IMR-90 (cell line): ENCODE measurements at places on chromosomes 13 and 19. TPM values are rescaled to one million over a fixed set of nuclear protein-coding genes. Genes with fewer than 3 reads are reported as not detected.

Gene TMEM143
- polyA plus RNA-seq: 7.6 and 8.6 TPM in 2 replicates

DNA sequence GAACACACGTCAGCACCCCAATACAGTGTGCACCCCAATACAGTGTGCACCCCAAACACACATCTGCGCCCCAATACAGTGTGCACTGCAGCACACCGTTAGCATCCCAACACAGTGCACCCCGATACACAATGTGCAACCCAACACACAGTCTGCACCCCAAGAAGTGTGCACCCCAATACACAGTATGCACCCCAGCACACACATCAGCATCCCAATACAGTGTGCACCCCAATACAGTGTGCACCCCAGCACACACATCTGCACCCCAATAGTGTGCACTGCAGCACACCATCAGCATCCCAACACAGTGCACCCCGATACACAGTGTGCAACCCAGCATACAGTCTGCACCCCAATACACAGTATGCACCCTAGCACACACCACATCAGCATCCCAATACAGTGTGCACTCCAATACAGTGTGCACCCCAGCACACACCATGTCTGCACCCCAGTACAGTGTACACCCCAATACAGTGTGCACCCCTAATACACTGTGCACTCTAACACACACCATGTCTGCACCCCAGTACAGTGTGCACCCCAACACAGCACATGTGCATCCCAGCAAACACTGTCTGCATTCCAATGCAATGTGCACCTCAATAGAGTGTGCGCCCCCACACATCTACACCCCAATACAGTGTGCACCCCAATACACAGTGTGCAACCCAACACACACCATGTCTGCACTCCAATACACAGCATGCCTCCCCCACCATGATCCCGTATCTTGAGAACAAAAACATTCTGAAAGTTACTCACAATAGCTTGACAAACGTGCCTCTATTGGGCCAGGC is 855 bp upstream of the CARS2 start:
- DNase-seq: no peak
- peak overlapping the region; percentile 56 for H3K27ac ChIP-seq
- H3K36me3 ChIP-seq: peaks cover 4% of the 10 kb centered on the region; the same call in 1 of the 2 replicates
- H3K4me1 ChIP-seq: peaks cover 17% of the 10 kb centered on the region

Gene TEX101
- polyA plus RNA-seq: not detected in 2 replicates

DNA sequence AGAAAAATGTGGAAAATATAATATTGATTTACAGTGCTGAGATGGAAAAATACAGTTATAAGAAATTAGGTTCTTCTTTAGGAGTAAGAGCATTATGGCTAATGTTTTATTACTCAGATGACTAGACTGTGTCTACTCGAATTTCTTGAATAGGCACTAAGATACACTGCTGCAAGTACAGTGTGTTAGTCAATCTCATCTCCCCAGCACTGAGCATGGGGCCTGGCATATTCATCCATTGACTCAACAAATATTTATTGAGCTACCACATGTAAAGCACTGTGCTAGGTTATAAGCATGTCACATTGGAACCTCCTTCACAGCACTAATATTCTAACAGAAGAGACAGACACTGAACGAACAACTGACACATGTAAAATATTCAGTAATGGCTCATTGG is 242.5 kb upstream of the GPC6 start:
- H3K36me3 ChIP-seq: no peaks in the 10 kb centered on the region
- H3K4me3 ChIP-seq: no peak overlapping the region
- H3K4me1 ChIP-seq: no peaks in the 10 kb centered on the region
- H3K27ac ChIP-seq: no peak overlapping the region
- H3K27me3 ChIP-seq: no peaks in the 10 kb centered on the region

GRCh38 chr13:102569488-102569887 is 27.3 kb upstream of the TPP2 start:
- H3K27ac ChIP-seq: no peak overlapping the region
- peaks cover 15% of the 10 kb centered on the region for H3K27me3 ChIP-seq
- no peak overlapping the region for H3K4me3 ChIP-seq
- peak; percentile 69 for DNase-seq

Gene RNF225
- 0.10 TPM in 1 of 2 replicates, not detected in the other for polyA plus RNA-seq

Gene LATS2
- polyA plus RNA-seq: 22.4 and 36.9 TPM in 2 replicates

GRCh38 chr19:6717036-6717435 is 3.4 kb downstream of the C3 start:
- DNase-seq: no peak
- H3K4me1 ChIP-seq: no peaks in the 10 kb centered on the region; the same call in 1 of the 2 replicates
- H3K36me3 ChIP-seq: peaks cover 4% of the 10 kb centered on the region; the same call in 1 of the 2 replicates
- H3K27me3 ChIP-seq: no peaks in the 10 kb centered on the region
- no peak overlapping the region for H3K4me3 ChIP-seq

Gene FFAR1
- polyA plus RNA-seq: not detected in 2 replicates

- H3K27me3 ChIP-seq: peaks cover 16% of the 10 kb centered on the region
- H3K4me3 ChIP-seq: no peak overlapping the region
- DNase-seq: no peak
Observed at GRCh38 chr13:50340146-50340545, 324.9 kb downstream of the KCNRG start.

Gene BRSK1
- polyA plus RNA-seq: 22.3 and 31.1 TPM in 2 replicates
